ENCODE measurements at places on chromosomes 4 and X.

GRCh38 chrX:111869639-111870034 lies 6.3 kb upstream of the TRPC5OS start:
- peaks cover 7% of the 10 kb centered on the region for H3K27me3 ChIP-seq
- H3K36me3 ChIP-seq, result no peaks in the 10 kb centered on the region
- no peak overlapping the region for H3K4me3 ChIP-seq
- DNase-seq, result peak; percentile 30

DNA sequence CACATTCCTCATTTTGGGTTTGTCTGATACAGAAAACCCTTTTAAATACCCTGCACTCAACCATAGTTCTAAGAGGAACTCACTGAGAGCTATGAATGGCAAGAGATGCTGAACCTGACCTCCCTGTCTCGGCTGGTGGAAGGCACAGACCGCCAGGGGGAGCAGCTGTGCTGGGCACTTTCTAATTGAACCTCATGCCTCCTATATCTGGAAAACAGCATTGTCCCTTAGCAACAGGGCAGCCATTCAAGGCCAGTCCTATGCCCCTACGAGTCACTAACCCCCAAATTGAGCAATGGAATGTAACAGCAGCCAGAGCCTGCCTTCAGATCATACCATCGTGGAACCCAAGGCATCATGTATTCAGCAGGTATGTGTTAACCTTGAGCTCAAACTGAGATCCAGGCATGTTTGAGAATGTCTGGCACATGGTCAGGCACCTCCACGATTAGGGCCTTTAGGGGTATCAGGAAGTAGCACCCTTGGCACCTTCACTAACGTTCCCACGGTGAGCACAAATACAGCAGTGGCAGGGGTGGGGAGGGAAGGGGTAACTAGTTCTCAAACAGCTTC lies 5.1 kb downstream of the USP27X start:
- no peak overlapping the region for H3K4me3 ChIP-seq
- H3K27me3 ChIP-seq, result no peaks in the 10 kb centered on the region
- H3K36me3 ChIP-seq, result no peaks in the 10 kb centered on the region
- DNase-seq, result peak; percentile 54
- no peak overlapping the region for H3K27ac ChIP-seq

DNA sequence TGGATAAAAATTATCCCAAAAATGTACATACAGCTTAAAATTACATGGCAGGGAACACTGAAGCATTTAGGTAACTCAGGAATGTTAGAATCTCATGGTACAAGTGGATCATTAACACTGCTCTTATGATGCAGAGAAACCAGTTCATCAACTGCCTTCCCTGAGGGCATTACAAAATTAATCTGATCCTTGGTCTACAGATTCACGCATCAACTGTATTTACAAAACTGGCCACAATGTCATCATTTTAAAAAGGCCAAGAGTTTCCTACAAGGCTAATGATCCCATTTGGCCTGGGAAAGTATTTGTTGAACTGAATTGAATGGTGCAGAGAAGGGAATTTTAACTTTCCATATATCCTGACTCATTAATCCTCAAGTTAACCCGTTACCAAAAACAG lies 84.6 kb downstream of the TSPAN5 start:
- no peak for DNase-seq
- no peaks in the 10 kb centered on the region for H3K27me3 ChIP-seq
- H3K36me3 ChIP-seq, result no peaks in the 10 kb centered on the region
- H3K4me3 ChIP-seq, result no peak overlapping the region
- no peak overlapping the region for H3K27ac ChIP-seq

GRCh38 chrX:53223955-53224859 lies 800 bp downstream of the KDM5C start:
- peak overlapping the region; percentile 84 for H3K27ac ChIP-seq
- DNase-seq, result peak; percentile 3
- H3K36me3 ChIP-seq, result peaks cover 4% of the 10 kb centered on the region
- peak overlapping the region; percentile 79 for H3K4me3 ChIP-seq
- H3K4me1 ChIP-seq, result peaks cover 23% of the 10 kb centered on the region
- no peaks in the 10 kb centered on the region for H3K27me3 ChIP-seq

- no peaks in the 10 kb centered on the region for H3K27me3 ChIP-seq
- no peak overlapping the region for H3K27ac ChIP-seq
- H3K4me1 ChIP-seq, result no peaks in the 10 kb centered on the region
- no peak for DNase-seq
- H3K4me3 ChIP-seq, result no peak overlapping the region
Observed at GRCh38 chr4:181161669-181162068, 1081.5 kb upstream of the TENM3 start.

GRCh38 chr4:55127521-55127920 lies 2.1 kb upstream of the KDR start:
- H3K27ac ChIP-seq, result no peak overlapping the region
- H3K4me3 ChIP-seq, result no peak overlapping the region
- peaks cover 6% of the 10 kb centered on the region for H3K4me1 ChIP-seq
- no peak for DNase-seq
- no peaks in the 10 kb centered on the region for H3K36me3 ChIP-seq
- H3K27me3 ChIP-seq, result no peaks in the 10 kb centered on the region

GRCh38 chr4:141395246-141395830 lies 174.6 kb downstream of the ZNF330 start:
- H3K27ac ChIP-seq, result no peak overlapping the region
- no peaks in the 10 kb centered on the region for H3K27me3 ChIP-seq
- no peaks in the 10 kb centered on the region for H3K36me3 ChIP-seq
- no peak for DNase-seq
- H3K4me1 ChIP-seq, result no peaks in the 10 kb centered on the region

- no peaks in the 10 kb centered on the region for H3K4me1 ChIP-seq
- H3K36me3 ChIP-seq, result no peaks in the 10 kb centered on the region
- H3K27ac ChIP-seq, result no peak overlapping the region
- no peaks in the 10 kb centered on the region for H3K27me3 ChIP-seq
Observed at GRCh38 chrX:47797084-47797483, 39.6 kb upstream of the ZNF81 start.

GRCh38 chrX:129961180-129962083 lies 21.0 kb upstream of the BCORL1 start:
- no peaks in the 10 kb centered on the region for H3K27me3 ChIP-seq
- peak overlapping the region; percentile 36 for H3K27ac ChIP-seq
- H3K36me3 ChIP-seq, result no peaks in the 10 kb centered on the region
- DNase-seq, result peak; percentile 80
- H3K4me3 ChIP-seq, result no peak overlapping the region

DNA sequence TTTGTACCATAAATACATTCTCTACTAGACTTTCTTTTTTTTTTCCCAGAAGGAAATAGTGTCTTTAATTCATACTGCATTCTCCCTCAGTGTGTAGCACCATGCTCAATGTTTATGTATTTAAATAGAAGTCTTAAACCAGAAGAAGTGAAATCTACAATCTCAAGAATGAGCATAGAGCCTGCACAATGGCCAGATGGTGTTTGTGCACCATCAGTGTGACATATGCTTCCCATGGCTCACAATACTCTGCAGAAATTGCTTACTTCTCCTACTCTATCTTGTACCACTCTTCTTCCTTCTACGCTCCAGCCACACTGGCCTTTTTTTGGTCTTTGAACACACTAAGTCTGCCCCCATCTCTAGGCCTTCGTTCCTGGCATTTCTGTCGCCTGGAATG lies 2.6 kb upstream of the DOCK11 start:
- no peaks in the 10 kb centered on the region for H3K27me3 ChIP-seq
- no peak overlapping the region for H3K27ac ChIP-seq
- H3K4me3 ChIP-seq, result no peak overlapping the region
- H3K36me3 ChIP-seq, result no peaks in the 10 kb centered on the region
- no peaks in the 10 kb centered on the region for H3K4me1 ChIP-seq

- H3K4me1 ChIP-seq, result no peaks in the 10 kb centered on the region
- no peak overlapping the region for H3K4me3 ChIP-seq
- H3K27me3 ChIP-seq, result no peaks in the 10 kb centered on the region
- H3K36me3 ChIP-seq, result no peaks in the 10 kb centered on the region
Observed at GRCh38 chrX:22533898-22534297, 261.2 kb downstream of the CBLL2 start.

GRCh38 chr4:90584051-90584450 lies 456.9 kb downstream of the CCSER1 start:
- no peaks in the 10 kb centered on the region for H3K27me3 ChIP-seq
- H3K36me3 ChIP-seq, result no peaks in the 10 kb centered on the region
- H3K4me3 ChIP-seq, result no peak overlapping the region
- H3K27ac ChIP-seq, result no peak overlapping the region
- no peak for DNase-seq

GRCh38 chr4:119933606-119934005 lies 133.0 kb downstream of the MAD2L1 start:
- H3K4me1 ChIP-seq, result no peaks in the 10 kb centered on the region
- no peak overlapping the region for H3K27ac ChIP-seq
- H3K27me3 ChIP-seq, result no peaks in the 10 kb centered on the region
- no peak for DNase-seq

GRCh38 chrX:38891641-38892413 lies 90.6 kb downstream of the MID1IP1 start:
- H3K4me3 ChIP-seq, result no peak overlapping the region
- no peaks in the 10 kb centered on the region for H3K4me1 ChIP-seq
- H3K27ac ChIP-seq, result no peak overlapping the region
- no peak for DNase-seq

GRCh38 chr4:8303485-8304281 lies 34.1 kb downstream of the HTRA3 start:
- no peaks in the 10 kb centered on the region for H3K4me1 ChIP-seq
- no peak for DNase-seq
- no peak overlapping the region for H3K4me3 ChIP-seq
- no peaks in the 10 kb centered on the region for H3K27me3 ChIP-seq
- no peak overlapping the region for H3K27ac ChIP-seq

DNA sequence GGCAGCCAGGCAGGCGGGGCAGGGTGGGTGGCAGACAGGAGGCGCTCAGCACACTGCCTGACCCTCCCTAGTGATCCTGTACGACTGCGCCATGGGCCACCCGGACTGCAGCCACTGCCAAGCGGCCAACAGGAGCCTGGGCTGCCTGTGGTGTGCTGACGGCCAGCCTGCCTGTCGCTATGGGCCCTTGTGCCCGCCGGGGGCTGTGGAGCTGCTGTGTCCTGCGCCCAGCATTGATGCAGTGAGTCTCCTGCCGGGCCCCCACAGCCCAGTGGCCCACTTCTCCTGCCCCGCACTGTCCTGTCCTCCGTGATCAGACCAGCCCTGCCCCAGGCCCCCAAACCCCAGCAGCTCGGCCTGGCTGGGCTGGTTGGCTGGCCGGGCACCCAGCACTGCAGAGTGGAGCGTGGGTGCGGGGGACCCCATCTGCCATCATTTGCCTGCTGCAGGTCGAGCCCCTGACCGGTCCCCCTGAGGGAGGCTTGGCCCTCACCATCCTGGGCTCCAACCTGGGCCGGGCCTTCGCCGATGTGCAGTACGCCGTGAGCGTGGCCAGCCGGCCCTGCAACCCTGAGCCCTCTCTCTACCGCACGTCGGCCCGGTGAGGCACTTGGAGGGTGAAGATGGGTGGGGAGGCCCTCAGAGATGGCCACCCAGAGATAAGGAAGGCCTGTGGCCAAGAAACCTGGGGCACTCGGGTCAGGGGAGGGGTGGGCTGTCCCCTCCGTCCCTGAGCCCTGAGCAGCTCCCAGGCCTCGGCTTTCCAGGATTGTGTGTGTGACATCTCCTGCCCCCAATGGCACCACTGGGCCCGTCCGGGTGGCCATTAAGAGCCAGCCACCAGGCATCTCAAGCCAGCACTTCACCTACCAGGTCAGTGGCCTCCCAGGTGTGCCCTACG lies 7.6 kb downstream of the PLXNB3 start:
- DNase-seq, result no peak
- H3K27me3 ChIP-seq, result no peaks in the 10 kb centered on the region
- no peak overlapping the region for H3K4me3 ChIP-seq
- H3K36me3 ChIP-seq, result no peaks in the 10 kb centered on the region
- no peak overlapping the region for H3K27ac ChIP-seq

DNA sequence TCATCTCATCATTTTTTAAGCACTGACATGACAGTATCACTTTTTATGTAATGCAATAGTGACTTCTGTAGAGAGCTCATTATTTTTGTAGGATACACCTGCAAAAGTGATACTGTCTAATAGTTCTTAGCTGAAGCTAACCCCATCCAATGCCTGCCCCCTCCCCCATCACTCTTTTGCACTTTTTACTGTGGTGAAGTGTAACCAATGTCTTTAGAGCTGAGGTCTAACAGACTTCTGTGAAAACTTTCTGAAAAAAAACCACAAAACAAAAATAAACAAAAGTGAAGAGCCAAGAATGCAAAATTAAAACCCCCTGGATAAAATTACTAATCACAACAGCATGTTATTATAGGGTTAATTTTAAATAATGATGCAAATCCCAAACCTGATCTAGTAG lies 301.1 kb downstream of the ANK2 start:
- no peaks in the 10 kb centered on the region for H3K27me3 ChIP-seq
- H3K27ac ChIP-seq, result no peak overlapping the region
- H3K4me3 ChIP-seq, result no peak overlapping the region
- DNase-seq, result no peak
- H3K4me1 ChIP-seq, result peaks cover 5% of the 10 kb centered on the region
